Hippocampal formation (tissue), 2 donors: ENCODE measurements at places on chromosomes 12 and 14.
A peak's percentile ranks its signal among the peaks of the same experiment; 100 is the strongest.

GRCh38 chr14:93905623-93906022 is 21.5 kb upstream of the FAM181A start:
- no peak for DNase-seq

DNA sequence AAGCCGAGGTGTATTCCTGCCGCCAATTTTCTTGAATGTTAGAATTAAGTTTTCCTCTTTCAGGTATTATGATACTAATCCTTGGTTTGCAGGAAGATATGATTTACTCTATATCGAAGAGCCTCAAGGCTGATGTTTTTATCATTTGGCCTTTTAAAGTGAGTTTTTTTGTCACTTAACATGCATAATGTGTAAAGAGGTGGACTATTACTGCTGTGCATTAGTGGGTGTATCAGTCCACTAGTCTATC is 11.1 kb upstream of the TMPO start:
- no peak for DNase-seq

DNA sequence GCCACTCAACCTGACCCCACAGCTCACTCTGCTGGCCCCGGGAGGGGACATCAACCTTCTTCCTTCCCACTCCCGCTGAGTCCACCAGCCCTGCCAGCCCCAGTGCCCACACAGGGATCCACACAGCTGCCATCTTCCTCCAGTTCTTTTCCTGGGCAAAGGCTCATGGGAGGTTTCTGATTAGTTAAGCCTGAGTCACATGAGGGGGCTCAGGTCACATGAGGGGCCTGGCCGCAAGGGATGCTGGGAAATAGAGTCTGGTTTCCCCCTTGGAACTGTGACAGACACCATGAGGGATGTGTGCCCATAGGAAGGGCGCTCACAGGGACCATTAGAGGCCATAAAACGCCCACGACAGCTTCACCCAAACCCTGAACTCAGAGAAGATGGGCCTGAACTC is 228.7 kb upstream of the SFSWAP start:
- DNase-seq = no peak

DNA sequence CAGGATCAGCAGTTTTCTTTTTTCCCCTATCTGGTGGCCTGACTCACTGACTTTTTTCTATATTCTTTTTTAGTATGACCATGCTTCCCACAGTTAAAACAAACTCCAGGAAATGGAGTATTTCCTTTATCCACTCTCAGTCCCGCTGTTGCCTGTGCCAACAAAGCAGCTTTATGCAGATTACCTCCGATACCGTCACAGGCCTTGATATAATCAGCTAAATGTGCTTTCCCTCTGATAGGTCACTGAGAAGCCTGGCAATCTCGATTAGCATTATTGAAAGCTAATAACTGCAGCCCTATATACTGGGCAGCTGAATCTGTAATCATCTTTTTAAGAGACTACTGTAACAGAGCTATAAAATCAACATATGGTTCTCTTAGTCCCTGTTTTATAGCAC is 243.6 kb downstream of the KIF21A start:
- no peak for DNase-seq

DNA sequence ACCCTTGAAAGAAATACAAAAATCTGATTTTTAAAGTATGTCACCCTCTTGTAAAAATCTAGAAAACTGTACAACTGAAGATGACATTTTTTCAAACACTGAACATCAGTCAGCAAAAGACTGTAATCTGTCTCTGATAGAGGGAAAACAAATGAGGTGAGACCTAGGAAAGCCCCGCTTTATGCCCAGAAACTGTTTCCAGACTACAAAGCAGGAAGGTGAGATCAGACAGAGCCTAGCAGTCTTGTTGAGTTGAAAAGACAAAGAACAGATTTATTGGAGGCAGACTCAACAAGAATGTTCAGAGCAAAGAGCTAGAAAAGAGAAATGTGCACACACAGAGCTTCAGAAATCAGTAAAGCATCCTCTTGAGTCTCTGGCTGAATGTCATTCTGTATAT is 873.6 kb downstream of the LRFN5 start:
- no peak for DNase-seq

- no peak for DNase-seq
These were observed 527.3 kb upstream of the CCDC196 start for GRCh38 chr14:65958664-65959562.

DNA sequence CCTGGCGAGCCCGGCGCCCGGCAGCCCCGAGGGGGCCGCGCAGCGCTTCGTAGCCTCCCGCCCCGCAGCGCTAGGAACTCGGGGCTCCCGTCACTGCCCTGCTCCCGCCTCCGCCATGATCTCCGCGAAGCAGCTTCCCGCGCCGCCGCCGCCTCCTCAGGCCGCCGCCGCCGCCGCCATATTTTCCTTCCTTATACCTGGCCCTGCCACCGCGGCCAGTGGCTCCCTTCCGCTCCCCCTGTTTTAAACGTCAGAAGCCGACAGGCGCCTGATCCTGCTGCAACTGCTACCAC is 286 bp downstream of the PPP4R3A start:
- DNase-seq = peak; percentile 58

- DNase-seq = no peak
These were observed 75.2 kb upstream of the DNM1L start for GRCh38 chr12:32603858-32604257.

- DNase-seq = no peak
These were observed 86.7 kb downstream of the LRP6 start for GRCh38 chr12:12180136-12180535.

- DNase-seq = no peak
These were observed 3.2 kb upstream of the ZNF839 start for GRCh38 chr14:102316338-102316742.

DNA sequence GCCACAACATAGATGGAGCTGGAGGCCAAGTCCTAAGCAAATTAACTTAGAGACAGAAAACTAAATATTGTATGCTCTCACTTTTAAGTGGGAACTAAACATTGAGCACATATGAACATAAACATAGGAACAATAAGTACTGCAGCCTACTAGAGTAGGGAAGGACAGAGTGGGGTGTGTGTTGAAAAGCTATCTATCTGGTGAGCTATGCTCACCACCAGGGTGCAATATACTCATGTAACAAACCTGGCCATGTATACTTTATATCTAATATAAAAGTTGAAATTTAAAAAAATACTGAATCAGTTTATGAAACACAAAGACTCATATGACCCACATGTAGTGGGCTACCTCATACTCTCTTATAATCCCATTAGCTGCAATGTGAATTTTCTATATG is 1305.0 kb downstream of the LRFN5 start:
- DNase-seq = no peak

- DNase-seq = no peak
These were observed 213.9 kb downstream of the PHETA1 start for GRCh38 chr12:111155020-111155419.

DNA sequence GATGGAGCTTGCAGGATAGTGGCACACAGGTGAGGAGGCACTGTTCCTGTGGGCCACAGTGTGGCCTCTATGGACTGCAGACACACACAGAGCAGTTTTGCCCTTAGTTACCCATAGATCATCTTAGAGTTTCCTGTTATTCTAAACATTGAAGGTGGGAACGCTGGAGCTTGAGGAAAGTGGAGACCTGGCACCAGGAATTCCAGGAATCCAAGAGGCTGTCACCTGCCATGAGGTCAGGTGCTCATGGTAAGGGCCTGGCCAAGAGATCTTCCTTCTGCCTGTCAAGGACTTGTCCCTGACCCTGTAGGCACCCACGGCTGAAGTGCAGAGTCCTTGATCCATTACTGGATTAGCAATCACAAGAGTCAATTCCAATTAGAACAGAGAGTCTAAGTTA is 65.2 kb upstream of the ACTN1 start:
- DNase-seq = no peak

- no peak for DNase-seq
These were observed 117.4 kb downstream of the MGAT4C start for GRCh38 chr12:86138770-86139169.

GRCh38 chr12:50524621-50525020 is 19.8 kb downstream of the DIP2B start:
- DNase-seq = no peak

GRCh38 chr14:70907996-70908934 is 1.0 kb downstream of the PCNX1 start:
- DNase-seq = peak; percentile 65

DNA sequence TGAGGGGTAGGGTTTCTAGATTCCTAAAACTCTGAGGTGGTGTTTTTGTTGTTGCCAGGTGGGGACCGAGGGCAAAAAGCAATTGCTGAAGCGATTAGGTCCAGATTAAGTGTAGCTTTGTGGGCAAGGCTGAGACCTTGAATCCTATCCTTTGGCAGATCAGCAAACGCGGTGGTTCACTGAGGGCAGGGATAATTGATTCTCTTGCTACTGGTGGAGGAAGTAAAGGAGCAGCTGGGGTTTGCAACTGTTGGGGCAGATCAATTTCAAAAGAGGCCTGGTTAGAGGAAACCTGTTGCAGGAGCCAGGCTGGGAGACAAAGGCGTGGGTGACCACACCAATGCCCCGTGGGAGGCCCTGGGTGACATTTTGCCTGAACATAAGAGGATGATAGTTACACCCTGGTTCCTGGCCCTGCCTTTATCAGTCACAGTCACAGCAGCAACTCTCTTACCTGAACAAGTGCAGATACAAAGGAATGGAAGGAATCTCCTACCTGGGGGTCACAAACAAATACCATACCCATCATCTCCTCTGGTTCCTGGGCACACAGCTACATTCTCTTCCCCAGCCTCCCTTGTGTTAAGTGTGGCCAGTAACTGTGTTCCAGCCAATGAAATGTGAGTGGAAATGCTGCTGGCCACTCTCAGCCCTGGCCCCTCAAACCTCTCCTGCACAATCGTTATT is 43.3 kb upstream of the RASSF3 start:
- DNase-seq = no peak

DNA sequence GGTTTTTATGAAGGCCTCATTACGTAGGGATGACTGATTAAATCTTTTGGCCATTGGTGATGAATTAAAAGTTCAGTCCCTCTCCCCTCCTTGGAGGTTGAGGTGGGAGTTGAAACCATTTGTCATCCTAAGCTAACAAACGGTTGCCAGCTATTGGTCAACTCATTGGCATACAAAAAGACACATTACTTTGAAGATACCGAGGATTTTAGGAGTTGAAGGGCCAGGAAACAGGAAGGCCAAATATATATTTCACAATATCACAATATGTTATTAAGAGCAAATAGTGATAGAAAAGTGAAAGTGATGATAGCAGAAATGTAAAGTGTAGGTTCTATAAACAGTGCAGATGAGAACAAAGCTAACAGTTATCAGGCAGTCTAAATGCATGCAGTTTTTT is 24.4 kb downstream of the RCOR1 start:
- no peak for DNase-seq

GRCh38 chr12:119659289-119659897 is 8.5 kb upstream of the PRKAB1 start:
- no peak for DNase-seq

DNA sequence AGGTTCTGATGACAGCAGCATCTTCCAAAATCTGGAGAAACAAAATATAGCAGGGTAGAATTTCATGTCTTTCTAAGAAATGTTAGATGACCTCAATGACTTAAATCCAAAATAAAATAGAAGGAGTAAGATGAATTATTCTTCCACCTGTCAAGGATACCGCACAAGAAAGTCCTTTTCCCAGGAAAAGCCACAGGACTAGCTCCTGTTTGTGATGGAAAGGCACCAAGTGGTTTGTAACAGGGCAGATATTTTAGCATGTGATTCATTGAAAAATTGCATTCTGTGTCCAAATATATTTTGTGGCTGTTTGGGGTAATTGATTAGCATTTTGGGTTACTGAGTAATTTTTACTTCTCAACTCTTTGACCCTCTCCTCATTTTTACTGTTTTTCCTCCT is 2.7 kb downstream of the CD163L1 start:
- no peak for DNase-seq

GRCh38 chr12:104873374-104873773 is 84.7 kb downstream of the SLC41A2 start:
- no peak for DNase-seq
